ENCODE measurements at places on chromosomes 11 and 22.

GRCh38 chr11:19713196-19714021 is 772 bp downstream of the NAV2 start:
- no peak for DNase-seq

GRCh38 chr11:75768909-75769771 is 562 bp downstream of the DGAT2 start:
- DNase-seq, result no peak

- peak; percentile 11 for DNase-seq
These were observed 44.0 kb upstream of the AKIP1 start for GRCh38 chr11:8867035-8867434.

DNA sequence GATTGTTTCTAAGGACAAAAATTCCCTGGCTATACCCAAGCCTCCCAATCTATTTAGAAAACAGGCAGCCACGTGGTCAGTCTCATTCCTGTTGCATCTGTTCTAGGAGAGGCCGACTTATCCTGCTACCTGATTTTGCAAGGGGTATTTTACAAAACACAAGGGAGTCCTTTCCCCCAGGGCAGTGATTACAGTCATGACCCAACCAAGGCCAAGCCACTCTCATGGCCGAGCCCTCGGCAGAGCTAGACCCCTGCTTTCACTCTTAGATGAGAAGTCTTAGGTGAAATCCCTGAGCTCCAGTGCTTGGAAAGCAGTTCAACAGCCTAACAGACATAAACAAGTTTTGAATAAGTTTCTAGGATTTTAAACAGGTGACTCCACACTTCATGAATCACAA is 89.0 kb upstream of the PITPNB start:
- DNase-seq, result no peak

- no peak for DNase-seq
These were observed 428.5 kb downstream of the FAM181B start for GRCh38 chr11:82305123-82305522.

DNA sequence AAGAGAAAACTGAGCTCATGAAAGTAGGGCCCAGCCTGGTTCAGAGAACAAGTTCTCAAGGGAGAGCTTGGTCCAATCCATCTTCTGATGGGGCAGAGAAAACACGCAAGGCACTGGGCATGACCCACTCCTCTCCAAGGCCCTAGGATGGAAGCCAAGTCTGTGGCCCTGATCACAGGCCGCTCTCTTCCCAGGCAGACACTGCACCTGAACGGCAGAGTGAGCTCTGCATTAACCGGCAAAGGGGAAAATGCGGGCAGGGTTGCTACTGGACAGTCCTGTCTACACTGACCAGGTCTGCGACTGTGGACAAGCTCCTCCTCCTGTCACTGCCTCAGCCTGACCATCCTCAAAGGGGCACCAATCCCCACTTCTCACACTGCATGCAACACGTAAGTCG is 49.3 kb downstream of the SGSM3 start:
- no peak for DNase-seq

GRCh38 chr22:30931541-30932300 is 36.9 kb downstream of the MORC2 start:
- DNase-seq, result no peak

GRCh38 chr11:122883646-122883979 is 1.1 kb downstream of the JHY start:
- DNase-seq, result peak; percentile 93

GRCh38 chr11:9757809-9758636 is 94.1 kb downstream of the SWAP70 start:
- peak; percentile 76 for DNase-seq

GRCh38 chr22:32926600-32926999 is 125.1 kb downstream of the TIMP3 start:
- peak; percentile 35 for DNase-seq

- DNase-seq, result no peak
These were observed 7.3 kb downstream of the SART1 start for GRCh38 chr11:65968600-65969482.

- DNase-seq, result no peak
These were observed 13.2 kb upstream of the CSF2RB start for GRCh38 chr22:36900225-36900624.

- DNase-seq, result no peak
These were observed 148.5 kb downstream of the NAV2 start for GRCh38 chr11:19861171-19861570.

- DNase-seq, result no peak
These were observed 12.8 kb downstream of the ALG12 start for GRCh38 chr22:49905465-49905864.

GRCh38 chr11:64762674-64763525 is 3.1 kb upstream of the PYGM start:
- peak; percentile 33 for DNase-seq

GRCh38 chr11:83023410-83023809 is 48.3 kb downstream of the RAB30 start:
- no peak for DNase-seq

- peak; percentile 99 for DNase-seq
These were observed 117.3 kb upstream of the TEAD1 start for GRCh38 chr11:12556788-12557384.

Data from AG10803 (cell line).